Foreskin keratinocyte (primary cell): ENCODE measurements at places on chromosomes 3 and 15. TPM values are rescaled to one million over a fixed set of nuclear protein-coding genes. Genes with fewer than 3 reads are reported as not detected.

DNA sequence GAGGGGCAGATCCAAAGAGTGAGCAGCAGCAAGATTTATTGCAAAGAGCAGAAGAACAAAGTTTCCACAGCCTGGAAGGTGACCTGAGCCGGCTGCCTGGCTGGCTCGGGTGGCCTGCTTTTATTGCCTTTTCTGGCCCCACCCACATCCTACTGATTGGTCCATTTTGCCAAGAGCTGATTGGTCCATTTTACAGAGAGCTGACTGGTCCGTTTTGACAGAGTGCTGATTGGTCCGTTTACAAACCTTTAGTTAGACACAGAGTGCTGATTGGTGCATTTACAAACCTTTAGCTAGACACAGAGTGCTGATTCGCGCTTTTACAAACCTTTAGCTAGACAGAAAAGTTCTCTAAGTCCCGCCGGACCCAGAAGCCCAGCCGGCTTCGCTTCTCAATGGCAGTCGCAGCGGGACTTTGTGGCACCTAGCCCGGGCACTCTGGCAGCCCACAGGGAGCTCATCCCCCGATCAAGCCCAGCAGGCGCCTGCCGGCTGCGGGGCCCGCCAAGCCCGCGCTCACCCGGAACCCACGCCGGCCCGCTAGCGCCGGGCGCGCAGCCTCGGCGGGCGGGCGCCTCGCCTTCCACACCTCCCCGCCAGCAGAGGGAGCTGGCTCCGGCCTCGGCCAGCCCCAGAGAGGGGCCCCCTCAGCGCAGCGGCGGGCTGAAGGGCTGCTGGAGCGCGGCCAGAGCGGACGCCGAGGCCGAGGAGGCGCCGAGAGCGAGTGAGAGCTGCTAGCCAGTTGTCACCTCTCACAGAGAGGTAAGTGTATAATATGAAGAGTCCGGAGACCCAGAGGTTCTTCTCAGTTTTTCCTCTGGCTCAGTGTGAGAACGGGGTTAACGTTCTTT is 339.2 kb downstream of the CHL1 start:
- DNase-seq, result peak; percentile 58

The DZIP1L gene
- 5.0 and 7.6 TPM in 2 replicates for total RNA-seq

DNA sequence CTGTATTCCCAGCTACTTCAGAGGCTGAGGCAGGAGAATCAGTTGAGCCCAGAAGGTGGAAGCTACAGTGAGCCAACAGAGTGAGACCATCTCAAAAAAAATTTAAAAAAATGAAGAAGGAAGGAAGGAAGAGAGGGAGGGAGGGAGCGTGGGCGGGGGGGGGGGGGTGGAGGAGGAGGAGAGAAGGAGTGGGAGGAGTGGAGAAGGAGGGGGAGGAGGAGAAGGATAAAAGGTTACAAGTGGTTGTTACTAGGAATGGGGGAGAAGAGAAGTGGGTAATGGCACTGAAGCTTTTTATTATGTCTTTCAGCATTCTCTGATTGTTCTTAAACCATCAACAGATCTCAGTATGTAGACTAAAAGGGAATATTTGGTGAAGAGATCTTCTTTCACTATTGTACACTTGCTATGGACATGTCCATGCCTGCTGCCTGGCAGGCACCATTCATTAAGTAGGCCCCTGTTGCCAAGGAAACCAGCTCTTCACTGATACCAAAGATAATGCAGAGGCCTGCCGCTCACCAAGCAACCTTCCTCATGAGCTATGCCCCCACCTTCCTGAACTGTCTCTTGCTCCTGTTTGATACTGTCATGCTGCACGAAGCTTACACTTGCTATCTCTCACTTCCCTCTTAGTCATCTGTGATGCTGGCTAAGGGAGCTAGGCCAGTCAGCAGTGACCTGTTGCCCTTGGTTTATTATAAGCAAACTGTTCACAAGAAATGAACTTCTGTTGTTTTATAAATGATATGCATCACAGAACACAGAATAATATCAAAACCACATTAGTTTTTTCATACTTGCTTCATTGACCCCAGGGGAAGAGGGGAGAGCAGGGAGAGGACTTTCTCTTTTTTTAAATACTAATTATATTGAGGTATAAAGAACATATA is 23.1 kb downstream of the EPM2AIP1 start:
- peak; percentile 96 for DNase-seq

GRCh38 chr15:43527802-43528541 is 10.6 kb downstream of the MAP1A start:
- no peak for DNase-seq

GRCh38 chr3:184472723-184473428 is 88.7 kb upstream of the EPHB3 start:
- no peak for DNase-seq
